Midbrain (tissue), 1 donor: ENCODE measurements at places on chromosomes 3 and 15.

GRCh38 chr15:70088455-70088854 is 9.3 kb downstream of the TLE3 start:
- DNase-seq: no peak

- no peak for DNase-seq
Measured at GRCh38 chr3:142542054-142542453, 36.5 kb downstream of the ATR start.

GRCh38 chr3:148606979-148607378 is 90.7 kb upstream of the AGTR1 start:
- no peak for DNase-seq

DNA sequence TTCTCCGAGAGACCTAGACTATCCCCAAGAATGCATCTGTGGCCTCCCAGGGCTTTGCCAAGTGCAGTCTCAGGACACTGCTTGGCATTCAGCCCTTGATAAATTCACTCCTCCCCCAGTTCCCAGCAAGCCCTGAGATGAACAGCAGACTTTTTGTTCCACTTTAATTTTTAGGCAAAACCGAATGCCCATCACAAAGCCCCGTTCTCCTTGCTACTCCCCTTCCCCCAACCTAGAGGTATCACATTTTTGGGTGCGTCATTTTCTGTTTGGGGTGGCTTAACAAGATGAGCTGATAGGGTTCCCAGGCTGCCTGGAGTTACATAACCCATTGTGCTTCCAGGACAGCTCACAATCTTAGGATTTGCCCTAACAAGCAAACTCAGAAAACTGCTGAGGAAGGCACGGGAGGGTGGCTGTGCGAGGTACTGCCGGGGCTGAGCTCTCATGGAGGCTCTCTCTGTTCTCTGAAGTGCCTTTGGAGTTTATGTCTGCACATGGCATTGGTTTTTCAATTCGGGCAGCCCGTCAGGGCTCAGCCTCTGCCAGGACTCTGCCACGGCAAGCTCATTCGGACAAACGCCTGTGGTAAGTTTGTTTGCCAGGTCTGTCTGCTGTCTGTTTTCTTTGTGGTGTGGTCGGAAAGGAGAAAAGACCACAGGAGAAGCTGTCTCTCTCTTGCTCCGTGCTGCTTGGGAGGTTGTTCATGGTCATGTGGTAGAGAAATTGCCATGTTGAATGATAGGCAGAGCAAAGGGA is at the start of gene TRAK1:
Gene TRAK1, plus strand, starts transcription at position 385 of the 759 bp plus-strand sequence. Its CDS starts 113 bp downstream, at position 498.
- DNase-seq: peak; percentile 68

DNA sequence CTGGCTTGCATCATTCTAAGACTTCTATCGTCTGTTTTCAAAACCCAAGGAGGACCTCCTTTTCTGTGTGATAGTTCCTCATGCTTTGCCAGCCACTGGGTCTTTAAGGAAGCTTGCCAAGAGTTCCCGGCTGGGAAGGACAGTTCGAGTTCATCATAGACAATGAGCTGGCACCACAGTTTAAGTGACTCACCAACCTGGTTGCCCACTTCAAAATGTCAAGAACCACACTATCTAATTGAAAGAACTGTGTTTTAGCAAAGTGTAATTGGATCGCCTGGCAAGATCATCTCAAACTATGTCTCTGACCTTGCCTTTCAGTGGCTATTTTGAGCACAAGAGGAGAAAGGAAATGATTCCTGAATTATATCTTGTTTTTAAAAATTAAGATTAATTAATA is 27.9 kb downstream of the SOX2 start:
- DNase-seq: no peak

DNA sequence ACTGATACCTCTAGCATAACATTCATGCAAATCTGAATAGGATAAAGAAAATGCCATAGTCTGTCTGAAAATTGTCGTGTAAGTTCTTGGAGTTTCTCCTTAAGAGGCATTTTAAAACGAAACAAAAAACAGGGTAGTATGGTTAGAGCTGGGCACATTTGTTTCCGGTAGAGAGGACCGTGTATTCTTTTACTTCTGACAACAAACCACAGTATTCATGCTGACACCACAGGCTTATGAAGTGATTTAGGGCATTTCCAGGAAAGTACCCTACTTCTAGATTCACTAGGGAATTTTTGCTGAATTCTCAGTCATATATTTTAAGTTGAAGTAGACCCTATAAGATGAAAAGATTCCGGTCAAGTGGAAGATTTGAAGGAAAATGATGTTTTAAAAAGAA is 541.3 kb downstream of the UNC13C start:
- DNase-seq: peak; percentile 33

GRCh38 chr15:31158858-31159569 is 57.5 kb upstream of the TRPM1 start:
- no peak for DNase-seq

- DNase-seq: no peak
Measured at GRCh38 chr15:35399901-35400300, 146.1 kb downstream of the DPH6 start.

DNA sequence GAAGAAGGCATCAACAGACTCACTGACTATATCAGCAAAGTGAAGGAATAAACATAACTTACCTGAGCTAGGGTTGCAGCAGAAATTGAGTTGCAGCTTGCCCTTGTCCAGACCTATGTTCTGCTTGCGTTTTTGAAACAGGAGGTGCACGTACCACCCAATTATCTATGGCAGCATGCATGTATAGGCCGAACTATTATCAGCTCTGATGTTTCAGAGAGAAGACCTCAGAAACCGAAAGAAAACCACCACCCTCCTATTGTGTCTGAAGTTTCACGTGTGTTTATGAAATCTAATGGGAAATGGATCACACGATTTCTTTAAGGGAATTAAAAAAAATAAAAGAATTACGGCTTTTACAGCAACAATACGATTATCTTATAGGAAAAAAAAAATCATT is 17.8 kb downstream of the LMOD3 start:
- DNase-seq: no peak

GRCh38 chr3:78088006-78088405 is 1048.1 kb downstream of the ROBO2 start:
- no peak for DNase-seq

DNA sequence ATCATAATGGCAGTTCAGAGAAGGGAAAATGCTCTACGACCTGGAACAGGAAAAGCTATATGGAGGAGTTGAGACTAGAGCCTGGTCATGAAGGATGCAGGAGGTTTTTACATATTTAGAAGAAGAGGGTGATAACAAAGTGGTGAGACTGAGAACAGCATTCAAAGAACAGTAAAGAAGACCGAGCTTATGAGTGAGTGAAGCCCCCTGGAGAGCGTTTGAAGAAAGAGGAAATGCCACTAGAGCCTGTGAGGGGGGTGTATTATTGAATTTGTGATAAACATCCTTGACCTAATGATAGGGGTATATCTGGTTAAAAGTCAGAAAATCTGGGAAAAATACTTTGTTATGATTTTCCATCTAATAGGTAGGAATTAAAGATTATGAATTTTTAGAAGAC is 4.2 kb downstream of the PARP9 start:
- no peak for DNase-seq

GRCh38 chr3:31167666-31168065 is 273.2 kb upstream of the GADL1 start:
- no peak for DNase-seq

DNA sequence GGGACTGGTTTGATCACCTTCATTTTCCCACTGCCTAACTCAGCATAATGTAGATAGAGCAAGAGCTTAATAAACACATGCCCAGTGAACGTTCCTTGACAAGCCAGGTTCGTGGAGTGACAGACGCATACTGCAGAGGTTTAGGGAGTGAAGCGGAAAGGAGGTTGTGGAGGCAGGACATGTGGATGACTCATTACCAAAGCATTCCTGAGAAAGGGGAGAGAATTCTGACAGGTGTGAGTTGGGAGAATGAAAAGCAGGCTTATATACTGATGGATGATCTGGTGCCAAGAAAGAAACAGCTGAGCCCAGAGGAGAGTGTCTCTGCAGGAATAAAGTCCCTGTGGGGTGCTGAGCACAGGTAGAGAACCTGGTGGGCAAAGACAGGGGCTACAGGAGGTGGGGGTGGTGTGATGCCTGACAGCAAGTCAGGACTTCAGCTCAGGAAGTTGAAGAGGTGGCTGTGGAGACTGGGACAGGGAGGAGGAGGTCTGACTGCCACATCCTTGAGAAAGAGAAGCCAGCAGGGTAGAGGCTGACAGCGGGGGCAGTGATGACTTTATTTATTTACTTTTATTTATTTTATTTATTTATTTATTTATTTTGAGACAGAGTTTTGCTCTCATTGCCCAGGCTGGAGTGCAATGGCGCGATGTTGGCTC is 2.4 kb upstream of the RPL29 start:
- DNase-seq: no peak

- DNase-seq: no peak
Measured at GRCh38 chr15:63918317-63918672, 84.5 kb upstream of the HERC1 start.

- DNase-seq: no peak
Measured at GRCh38 chr3:126481808-126482502, 6.3 kb upstream of the ZXDC start.

GRCh38 chr3:28502397-28502937 is 153.8 kb upstream of the AZI2 start:
- no peak for DNase-seq

- no peak for DNase-seq
Measured at GRCh38 chr3:187085021-187085666, 54.2 kb downstream of the RPL39L start.

DNA sequence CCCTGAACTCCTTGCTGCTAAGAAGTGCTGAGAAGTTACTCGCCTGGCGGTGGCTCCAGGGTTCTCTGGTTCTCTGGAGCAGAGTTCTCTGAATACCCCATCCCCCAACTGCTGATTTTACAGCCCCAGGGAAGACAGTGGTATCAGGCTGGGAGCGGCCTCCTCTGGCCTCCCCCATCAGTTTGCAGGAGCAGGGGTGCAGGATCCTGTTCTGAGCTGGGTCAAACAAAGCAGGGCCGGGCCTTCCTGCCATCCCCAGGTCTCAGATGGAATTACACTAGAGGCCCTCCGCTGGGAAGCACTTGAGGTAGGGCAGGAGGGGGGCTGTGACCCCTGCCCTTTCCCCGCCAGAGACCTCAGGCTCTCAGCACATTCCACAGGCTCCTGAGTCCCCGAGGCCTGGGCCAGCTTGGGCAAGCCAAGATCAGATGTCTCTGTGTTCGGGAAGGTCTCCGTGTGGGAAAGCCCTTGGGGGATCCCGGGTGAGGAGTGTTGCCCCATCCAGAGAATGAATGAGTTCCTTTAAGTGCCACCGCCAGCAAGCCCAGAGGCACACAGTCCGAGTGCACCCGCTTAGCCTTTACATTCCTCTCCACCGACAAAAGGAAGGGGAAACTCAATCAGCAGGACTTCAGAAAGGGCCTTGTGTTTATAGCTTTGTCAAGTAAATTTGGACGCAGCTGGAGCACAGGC is 149.9 kb downstream of the LRRK1 start:
- DNase-seq: no peak

DNA sequence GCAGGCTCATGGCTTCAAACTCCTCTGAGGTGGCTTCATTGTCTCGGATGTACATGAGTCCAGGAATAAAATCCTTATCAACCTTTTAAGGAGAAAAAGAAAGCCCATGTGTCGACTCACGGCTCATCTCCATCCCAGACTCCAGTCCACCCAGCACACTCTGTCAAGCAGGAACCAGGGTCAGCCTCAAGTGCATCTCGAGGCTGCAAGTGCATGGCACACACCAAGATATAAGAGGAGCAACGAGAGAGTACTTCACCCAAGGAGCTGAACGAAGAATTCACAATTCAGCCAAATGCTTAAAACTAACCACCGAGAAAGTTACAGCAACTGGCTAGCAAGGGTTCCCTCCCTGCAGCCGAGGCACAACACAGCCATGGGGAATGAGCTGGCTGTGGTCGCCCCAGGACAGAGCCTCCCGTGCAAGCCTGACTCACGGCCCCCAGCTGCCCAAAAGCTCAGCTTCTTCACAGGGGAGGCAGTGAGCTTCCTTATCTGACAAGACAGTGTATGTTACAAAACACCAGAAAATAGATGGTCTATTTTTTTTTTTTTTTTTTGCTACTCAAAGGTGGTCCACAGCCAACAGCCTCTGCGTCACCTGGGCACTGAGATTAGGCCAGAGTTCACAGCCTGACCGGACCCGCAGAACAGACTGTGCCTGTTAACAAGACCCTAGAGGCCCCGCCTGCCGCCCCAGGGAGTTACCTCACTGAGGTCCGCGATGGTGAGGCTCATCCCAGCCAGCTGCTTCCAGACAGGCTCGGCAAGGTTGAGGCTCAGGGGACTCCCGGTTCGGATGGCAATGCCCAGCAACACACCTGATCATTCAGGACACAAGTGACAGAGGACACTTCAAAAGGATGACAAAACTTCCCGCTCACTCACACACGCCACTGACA is 15.9 kb upstream of the OCA2 start:
- no peak for DNase-seq

DNA sequence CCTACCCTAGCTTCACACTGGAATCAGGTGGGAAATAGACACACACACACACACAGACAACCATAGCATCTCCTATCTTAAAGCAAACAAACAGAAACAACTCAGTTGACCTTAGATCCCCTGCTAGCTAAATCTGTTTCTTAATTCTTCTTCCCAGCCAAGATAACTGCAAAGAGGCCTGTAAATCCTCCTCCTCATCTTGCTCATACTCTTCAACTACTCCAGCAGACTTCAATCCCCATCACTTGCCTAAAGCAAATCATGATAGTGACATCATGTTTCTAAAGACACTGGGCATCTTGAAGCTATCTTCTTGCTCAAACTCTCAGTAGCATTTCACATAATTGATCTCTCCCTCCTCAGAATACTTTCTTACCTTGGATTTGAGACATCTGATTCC is 303.0 kb downstream of the RBMS3 start:
- no peak for DNase-seq

DNA sequence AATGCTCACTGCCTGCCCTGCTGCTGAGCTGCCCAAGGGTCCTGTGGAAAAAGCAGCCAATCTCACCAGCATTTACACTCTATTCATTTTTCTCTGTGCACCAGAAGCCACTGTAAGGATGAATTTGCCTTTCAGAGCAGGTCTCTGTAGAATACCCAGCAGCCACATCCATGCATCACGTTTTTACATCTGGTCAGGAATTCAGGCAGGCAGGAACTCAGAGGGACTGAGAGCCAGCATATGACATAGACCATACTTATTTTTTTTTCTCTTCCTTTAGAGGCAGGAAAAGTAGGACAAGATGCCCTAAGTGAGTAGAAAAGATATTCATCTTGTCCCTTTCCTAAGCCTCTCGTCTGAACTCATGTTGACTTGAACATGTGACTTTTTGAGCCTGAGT is 292.7 kb downstream of the EPHB1 start:
- no peak for DNase-seq

DNA sequence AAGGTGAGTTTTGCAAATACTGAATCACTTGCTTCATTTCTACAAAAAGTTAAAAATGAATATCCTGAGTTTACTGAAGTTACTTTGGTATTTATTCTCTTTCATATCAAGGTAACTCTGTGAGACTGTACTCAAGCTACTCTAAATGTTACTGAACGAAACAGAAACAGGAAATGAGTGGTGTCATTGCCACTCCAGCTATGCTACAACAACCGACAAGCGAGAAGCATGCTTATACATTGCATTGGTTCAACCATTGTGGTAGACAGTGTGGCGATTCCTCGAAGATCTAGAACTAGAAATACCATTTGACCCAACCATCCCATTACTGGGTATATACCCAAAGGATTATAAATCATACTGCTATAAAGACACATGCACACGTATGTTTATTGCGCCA is 313.2 kb upstream of the THBS1 start:
- DNase-seq: no peak

GRCh38 chr3:64049136-64049535 is 25.8 kb upstream of the PSMD6 start:
- DNase-seq: no peak
